ENCODE measurements at places on chromosomes 5 and 9. TPM values are rescaled to one million over a fixed set of nuclear protein-coding genes. Genes with fewer than 3 reads are reported as not detected.

The EGFLAM gene
- 0.37 TPM for total RNA-seq

The UBLCP1 gene
- 33.5 TPM for total RNA-seq

The SLC6A3 gene
- 0.97 TPM for total RNA-seq

The CARTPT gene
- not detected for total RNA-seq

The DMRT3 gene
- not detected for total RNA-seq

The PCA3 gene
- total RNA-seq: not detected

The LCN6 gene
- not detected for total RNA-seq

The CENPH gene
- total RNA-seq: 31.0 TPM

The IL13 gene
- total RNA-seq: not detected

The CCDC69 gene
- 1.3 TPM for total RNA-seq

The C8G gene
- total RNA-seq: 1.7 TPM

The ADAMTS16 gene
- 1.9 TPM for total RNA-seq

The CDH12 gene
- total RNA-seq: not detected

The PTPN3 gene
- total RNA-seq: 17.3 TPM

The ACOT12 gene
- not detected for total RNA-seq

The JAKMIP2 gene
- total RNA-seq: not detected

The LCN1 gene
- 0.20 TPM for total RNA-seq

The HAPLN1 gene
- total RNA-seq: not detected

The PCDHGC4 gene
- total RNA-seq: not detected

The GRXCR2 gene
- not detected for total RNA-seq

The LYSMD3 gene
- 14.1 TPM for total RNA-seq

The TAF11L5 gene
- total RNA-seq: not detected

The WNT8A gene
- not detected for total RNA-seq

The NRARP gene
- total RNA-seq: 2.5 TPM

The ZNF189 gene
- total RNA-seq: 6.8 TPM

The GPR150 gene
- 0.16 TPM for total RNA-seq

The BTNL3 gene
- total RNA-seq: not detected

The NMUR2 gene
- 0.10 TPM for total RNA-seq

The SLC23A1 gene
- 1.5 TPM for total RNA-seq

The LCN9 gene
- total RNA-seq: 0.16 TPM

The NAIF1 gene
- 6.9 TPM for total RNA-seq

The PCDHB14 gene
- 0.08 TPM for total RNA-seq

The SLC27A6 gene
- not detected for total RNA-seq

The CA9 gene
- total RNA-seq: 4.3 TPM

The PCDHGB3 gene
- 0.21 TPM for total RNA-seq

The NUDT12 gene
- total RNA-seq: 1.3 TPM

The ZSWIM6 gene
- total RNA-seq: 5.4 TPM

The SLC46A2 gene
- total RNA-seq: not detected

The SLC34A3 gene
- total RNA-seq: 0.07 TPM

The LPAR1 gene
- 23.3 TPM for total RNA-seq

The CNTNAP3B gene
- 15.8 TPM for total RNA-seq

The CDKN2B-AS1 gene
- not detected for total RNA-seq

The CCDC192 gene
- total RNA-seq: not detected

The LRRC19 gene
- total RNA-seq: not detected

The SSNA1 gene
- total RNA-seq: 143 TPM

The IFNA2 gene
- total RNA-seq: not detected

The DPP7 gene
- total RNA-seq: 111 TPM

The F2RL2 gene
- 2.9 TPM for total RNA-seq

The GRIA1 gene
- not detected for total RNA-seq

The SPATA31D4 gene
- not detected for total RNA-seq

The ADAMTSL1 gene
- 0.11 TPM for total RNA-seq

The ATG10 gene
- total RNA-seq: 8.1 TPM

The ASPN gene
- not detected for total RNA-seq

The IL33 gene
- total RNA-seq: 0.27 TPM

The MRPL50 gene
- 17.6 TPM for total RNA-seq

The SPINK4 gene
- total RNA-seq: not detected

All from A549 treated with Hydrocortisone at 1 μM for 4 hours (cell line).